ENCODE measurements at places on chromosomes 7 and 10. TPM values are rescaled to one million over a fixed set of nuclear protein-coding genes. Genes with fewer than 3 reads are reported as not detected.

SFTPA1 gene
- total RNA-seq, result not detected

- H3K27me3 ChIP-seq, result no peaks in the 10 kb centered on the region
- H3K27ac ChIP-seq, result no peak overlapping the region
- no peak for DNase-seq
Measured at GRCh38 chr10:88157981-88158465, 294.6 kb downstream of the PTEN start.

TEX36 gene
- total RNA-seq, result not detected

HOXA10 gene
- 0.35 TPM for total RNA-seq

KLLN gene
- total RNA-seq, result 0.54 TPM

NEUROG3 gene
- not detected for total RNA-seq

- H3K27ac ChIP-seq, result no peak overlapping the region
- H3K4me3 ChIP-seq, result no peak overlapping the region
- no peaks in the 10 kb centered on the region for H3K4me1 ChIP-seq
Measured at GRCh38 chr10:74103560-74104258, 46.9 kb downstream of the AP3M1 start.
